ENCODE measurements at places on chromosomes 2 and 18.

GRCh38 chr18:5152343-5153020 lies 44.6 kb downstream of the AKAIN1 start:
- DNase-seq, result no peak

DNA sequence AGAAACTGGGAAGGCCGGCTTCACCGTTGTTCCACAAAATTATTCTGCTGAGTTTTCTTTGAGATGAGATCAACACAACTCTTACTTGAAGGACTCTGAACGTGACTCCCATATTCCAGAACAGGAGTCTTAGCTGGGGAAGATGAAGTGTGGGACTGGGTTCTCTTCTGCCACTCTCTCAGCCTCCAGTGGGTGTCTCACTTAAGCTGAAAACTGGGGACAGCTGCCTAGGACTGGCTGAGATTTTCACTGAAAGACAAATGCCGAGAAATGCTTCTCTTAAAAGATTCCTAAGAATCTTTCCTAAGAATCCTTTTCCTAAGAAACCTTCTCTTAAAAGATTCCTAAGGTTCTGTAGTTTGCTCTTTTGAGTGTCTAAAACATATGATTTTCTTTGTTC lies 156.6 kb upstream of the LHCGR start:
- DNase-seq, result no peak

- no peak for DNase-seq
These were observed 11.4 kb upstream of the GALNT5 start for GRCh38 chr2:157245846-157246764.

DNA sequence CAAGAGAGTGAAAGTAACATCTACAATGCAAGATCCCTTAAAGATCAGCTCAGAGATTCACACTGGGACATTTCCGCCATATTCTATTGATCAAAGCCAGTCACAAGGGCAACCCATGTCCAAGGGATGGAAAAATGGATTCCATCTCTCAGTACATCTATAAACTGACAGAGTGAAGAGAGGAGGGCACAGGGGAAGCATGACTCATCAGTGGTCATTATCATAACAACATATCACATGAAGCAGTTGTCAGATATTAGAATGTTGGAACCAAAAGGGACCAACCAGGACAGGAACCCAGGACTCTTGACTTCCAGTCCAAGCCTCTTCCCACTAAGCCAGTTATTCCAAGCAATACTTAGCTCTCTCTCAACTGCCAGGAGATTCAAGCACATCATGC lies 54.9 kb upstream of the IGFBP2 start:
- no peak for DNase-seq

DNA sequence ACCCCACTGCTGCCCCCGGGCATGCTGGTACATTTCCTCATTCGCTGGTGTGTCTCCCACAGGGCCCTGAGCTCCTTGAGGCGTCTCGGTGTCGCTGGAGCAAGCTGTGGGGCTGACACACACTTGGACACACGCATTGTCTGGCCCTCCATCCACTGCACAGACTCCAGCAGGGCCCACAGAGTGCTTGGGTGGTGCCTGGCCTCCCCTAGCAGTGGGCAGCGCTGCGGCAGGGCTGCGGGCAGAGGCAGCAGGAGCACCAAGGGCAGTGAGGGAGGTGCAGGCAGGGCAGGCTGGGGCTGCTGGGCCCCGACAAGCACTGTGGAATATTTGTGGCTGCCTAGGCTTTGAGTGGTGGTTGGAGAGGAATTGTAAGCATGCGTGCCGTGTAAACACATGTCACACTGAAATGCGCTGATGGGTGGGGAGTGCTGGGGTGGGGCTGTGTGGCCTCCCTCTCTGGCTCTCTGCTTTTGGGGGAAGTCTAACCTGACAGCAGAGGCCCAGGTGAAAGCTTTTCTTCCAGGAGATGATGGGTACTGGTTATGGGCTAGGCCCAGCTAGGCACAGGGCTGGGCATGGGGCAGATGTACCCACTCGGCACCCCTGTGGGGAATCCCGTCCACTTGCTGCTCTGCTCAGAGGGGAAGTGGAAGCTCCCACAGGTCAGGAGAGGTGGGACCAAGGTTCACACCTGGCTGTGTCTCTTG lies 55.5 kb upstream of the HS6ST1 start:
- DNase-seq, result no peak

GRCh38 chr2:205232086-205232485 lies 450.2 kb upstream of the NRP2 start:
- no peak for DNase-seq

- no peak for DNase-seq
These were observed 118.5 kb upstream of the CD302 start for GRCh38 chr2:159916511-159916910.

DNA sequence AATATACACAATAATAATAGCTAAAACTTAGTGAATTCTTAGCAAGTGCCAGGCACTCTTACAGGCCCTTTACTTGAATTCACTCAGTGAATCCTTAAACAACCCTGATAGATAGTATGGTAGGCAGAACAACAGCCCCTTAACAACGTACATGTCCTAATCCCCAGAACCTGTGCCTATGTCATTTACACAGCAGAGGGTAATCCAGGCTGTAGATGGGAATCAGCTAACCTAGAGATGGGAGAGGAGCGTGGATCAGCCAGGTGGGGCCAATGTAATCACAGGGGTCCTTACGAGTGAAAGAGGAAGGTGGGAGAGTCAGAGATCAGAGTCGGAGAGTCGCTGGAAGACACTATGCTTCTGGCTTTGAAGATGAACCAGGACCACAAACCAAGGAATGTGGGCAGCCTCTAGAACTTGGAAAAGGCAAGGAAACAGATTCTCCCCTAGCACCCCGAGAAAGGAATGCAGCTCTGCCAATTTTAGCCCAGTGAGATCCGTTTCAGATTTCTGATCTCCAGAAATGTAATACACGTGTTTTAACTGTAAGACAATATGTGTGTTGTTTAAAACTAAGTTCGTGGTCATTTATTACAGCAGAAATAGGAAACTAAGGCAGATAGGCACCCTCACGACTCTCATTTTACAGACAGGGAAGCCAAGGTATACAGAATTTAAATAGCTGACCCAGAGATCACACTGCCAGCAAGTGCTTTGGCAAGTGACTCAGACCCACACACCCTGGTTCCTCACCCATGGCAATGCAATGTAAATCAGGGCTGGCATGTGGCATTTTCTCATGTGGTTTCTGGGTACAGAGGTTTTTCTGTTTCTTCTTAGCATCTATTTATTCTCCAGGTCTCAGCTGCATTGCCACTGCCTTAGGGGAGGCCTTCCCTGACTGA lies 68.9 kb downstream of the DOCK10 start:
- no peak for DNase-seq

- no peak for DNase-seq
These were observed 667 bp downstream of the SP9 start for GRCh38 chr2:174335254-174335987.

- DNase-seq, result no peak
These were observed 37.1 kb downstream of the SLC25A52 start for GRCh38 chr18:31723639-31723989.

DNA sequence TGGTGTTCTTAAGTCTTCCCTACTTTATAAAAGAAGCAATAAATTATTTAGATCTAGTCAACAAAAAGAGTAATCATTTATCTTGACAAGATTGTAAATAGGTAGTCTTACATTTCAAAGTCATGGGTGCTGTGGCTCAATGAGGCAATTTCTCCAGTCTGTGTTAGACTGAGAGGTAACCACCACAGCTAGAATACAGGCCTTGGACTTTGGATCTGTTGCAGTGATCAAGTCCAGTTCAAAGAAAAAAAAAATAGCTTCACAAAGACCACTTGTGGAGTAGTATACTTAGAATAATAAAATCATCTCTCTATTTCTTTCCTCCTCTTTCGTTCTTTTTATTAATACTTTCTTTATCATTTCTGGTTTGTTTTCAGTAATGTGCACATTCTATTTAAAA lies 93.1 kb upstream of the FSIP2 start:
- DNase-seq, result no peak

GRCh38 chr2:11683476-11683875 lies 13.5 kb upstream of the NTSR2 start:
- no peak for DNase-seq

GRCh38 chr18:37391698-37392548 lies 173.7 kb downstream of the CELF4 start:
- no peak for DNase-seq

DNA sequence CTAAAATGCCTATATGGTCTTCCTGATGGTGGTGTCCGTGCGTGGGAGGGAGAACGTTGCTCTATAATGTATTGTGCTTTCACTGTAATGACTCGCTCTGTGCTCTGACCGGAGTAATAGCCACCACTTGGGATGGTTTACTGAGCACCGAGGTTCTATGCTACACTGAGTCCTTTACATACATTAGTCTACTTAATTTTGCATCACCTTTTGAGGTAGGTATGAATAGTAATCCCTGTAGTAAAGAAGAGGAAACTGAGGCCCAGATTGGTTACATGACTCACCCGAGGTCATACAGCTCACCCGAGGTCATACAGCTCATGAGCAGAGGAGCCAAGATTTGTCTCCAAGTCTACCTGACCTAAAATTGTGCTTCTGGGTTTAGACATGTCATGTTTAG lies 79.5 kb downstream of the ARMC9 start:
- no peak for DNase-seq

Data from BE2C (cell line).